ENCODE measurements at places on chromosomes 11 and 22. TPM values are rescaled to one million over a fixed set of nuclear protein-coding genes. Genes with fewer than 3 reads are reported as not detected.

Gene EMID1
- total RNA-seq: not detected

Gene P2RX3
- not detected for total RNA-seq

Gene SLC7A4
- total RNA-seq: not detected

Gene GPHA2
- total RNA-seq: not detected

Gene MS4A3
- not detected for total RNA-seq

Gene ADM2
- 0.37 TPM for total RNA-seq

Gene OR4S2
- total RNA-seq: not detected

Gene HBD
- not detected for total RNA-seq

Gene HSPB2
- 1.2 TPM for total RNA-seq

Gene CCDC15
- 1.7 TPM for total RNA-seq

Gene CHRNA10
- total RNA-seq: 0.31 TPM

Gene BTG4
- total RNA-seq: not detected

Gene NAV2
- 11.5 TPM for total RNA-seq

Gene RHOD
- total RNA-seq: 16.8 TPM

Gene HTR3A
- total RNA-seq: not detected

Gene GGTLC2
- not detected for total RNA-seq

Gene SC5D
- total RNA-seq: 38.4 TPM

Gene BEST1
- 1.2 TPM for total RNA-seq

Gene TRIM48
- total RNA-seq: not detected

All from aortic smooth muscle cell (primary cell).